Panc1 (cell line): ENCODE measurements at places on chromosomes 11 and 22. TPM values are rescaled to one million over a fixed set of nuclear protein-coding genes. Genes with fewer than 3 reads are reported as not detected.

DNA sequence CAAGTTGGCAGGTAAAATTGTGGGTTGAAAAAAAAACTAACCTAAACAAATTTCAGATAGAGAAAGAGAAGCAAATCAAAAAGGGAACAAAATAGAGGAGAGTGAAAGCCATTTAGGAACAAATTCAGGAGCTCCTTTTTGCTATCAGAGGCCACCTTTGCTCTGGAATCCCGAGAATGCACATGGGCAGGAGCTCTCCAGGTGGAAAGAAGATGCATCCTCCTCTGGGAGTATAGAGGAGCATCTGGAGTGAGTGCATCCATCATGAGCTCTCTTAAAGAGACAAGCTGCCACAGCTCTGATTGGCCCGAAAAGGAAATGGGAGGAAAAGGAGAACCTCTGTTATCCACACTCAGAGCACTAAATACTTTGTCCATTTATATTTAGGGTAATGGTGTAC lies 26.3 kb downstream of the MRGPRX1 start:
- DNase-seq, result no peak

- DNase-seq, result no peak
These were observed 134.7 kb downstream of the TTC17 start for GRCh38 chr11:43493431-43493830.

DNA sequence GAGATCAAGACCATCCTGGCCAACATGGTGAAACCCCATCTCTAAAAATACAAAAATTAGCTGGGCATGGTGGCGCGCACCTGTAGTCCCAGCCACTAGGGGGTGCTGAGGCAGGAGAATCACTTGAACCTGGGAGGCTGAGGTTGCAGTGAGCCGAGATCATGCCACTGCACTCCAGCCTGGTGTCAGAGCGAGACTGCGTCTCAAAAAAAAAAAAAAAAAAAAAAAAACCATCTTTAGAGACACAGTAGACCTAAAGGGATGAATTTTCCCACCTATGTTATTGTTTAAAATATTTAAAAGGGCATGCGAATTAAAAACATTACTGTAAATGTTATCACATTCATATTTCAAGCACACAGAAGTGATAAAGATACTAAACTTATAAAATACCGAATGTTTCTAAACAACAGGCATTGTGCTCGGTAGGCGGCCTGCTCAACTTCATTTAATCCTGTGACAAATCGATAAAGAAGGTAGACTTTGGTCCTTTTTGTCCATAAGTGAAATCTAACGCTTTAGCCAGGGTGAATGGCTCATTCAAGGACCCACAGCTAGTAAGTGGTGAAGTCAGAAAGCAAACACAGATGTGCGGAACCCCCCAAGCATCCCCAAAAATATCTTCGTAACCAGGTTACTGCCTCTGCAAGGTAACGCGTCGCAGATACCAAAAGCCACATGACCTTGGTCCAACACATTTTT lies 16.1 kb downstream of the NCAPD3 start:
- no peak for DNase-seq

- DNase-seq, result no peak
These were observed 53.8 kb upstream of the ME3 start for GRCh38 chr11:86726118-86726753.

- no peak for DNase-seq
These were observed 5.0 kb downstream of the SIGIRR start for GRCh38 chr11:409600-410483.

DNA sequence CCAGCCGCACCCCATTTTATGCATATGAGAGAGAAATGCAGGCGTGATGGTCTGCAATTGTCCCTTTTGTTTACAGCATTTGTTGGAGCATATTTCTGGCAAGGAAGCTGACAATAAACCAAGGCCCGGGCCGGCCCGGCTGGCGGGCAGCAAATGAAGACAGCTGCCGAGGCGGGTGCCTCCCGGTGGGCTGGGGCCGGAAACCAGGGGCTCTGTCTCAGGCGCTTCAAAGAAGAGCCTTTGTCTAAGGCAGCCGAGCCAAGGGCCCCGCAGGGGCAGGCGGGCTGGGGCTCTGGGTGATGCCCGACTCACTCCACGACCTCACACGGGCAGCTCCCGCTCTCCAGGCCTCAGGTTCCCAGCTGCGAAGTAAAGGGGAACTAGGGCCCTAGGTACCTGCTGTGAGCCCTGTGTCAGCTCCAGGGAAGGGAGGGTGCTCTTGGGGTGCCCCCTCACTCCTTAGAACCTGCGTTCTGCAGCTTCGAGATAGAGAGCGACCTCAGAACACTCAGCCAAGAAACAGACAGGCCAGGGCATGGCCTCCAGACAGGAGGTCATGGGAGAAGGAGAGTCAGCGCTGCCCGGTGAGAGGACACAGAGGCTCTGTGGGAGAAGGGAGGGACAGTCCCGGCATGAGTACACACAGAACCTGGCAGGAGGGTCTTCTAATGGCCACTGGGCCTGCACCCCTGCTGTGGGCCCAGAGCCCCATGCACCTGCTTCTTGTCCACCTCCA lies 2.4 kb downstream of the LINC01488 start:
- DNase-seq, result no peak

GRCh38 chr11:14894657-14895598 lies 2.9 kb upstream of the CYP2R1 start:
- no peak for DNase-seq

GRCh38 chr11:17600316-17601255 lies 53.5 kb downstream of the OTOG start:
- no peak for DNase-seq

DNA sequence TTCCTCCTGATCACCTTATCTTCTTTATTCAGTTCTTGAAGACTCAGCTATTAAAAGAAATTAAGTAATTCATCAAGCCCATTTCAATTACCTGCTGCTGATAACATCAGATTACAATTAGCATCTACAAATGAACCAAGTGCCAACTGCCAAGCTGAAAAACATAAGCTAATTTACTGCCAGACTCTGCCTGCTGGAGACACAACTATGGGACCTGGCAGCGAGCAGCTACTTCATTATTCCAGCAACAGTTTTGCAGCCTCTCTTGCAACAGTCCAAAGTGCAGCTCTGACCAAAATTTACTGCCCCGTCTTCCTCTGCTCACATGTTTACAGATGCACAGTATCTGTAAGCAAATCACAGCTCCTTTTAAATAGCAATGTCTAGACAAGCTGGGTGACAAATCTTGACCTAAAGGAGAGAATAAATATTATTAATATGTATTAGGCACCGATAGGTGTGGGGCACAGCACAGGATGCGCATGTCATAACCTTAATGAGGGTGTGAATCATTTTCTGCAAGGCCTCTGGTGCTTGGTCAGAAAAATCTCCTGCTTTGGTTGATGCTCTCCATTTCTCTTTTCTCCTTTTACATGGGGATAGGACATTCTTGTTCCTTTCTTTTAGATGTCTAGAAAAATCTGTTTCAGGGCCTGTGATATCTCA lies 232.2 kb upstream of the PITPNB start:
- no peak for DNase-seq

GRCh38 chr11:33476945-33477606 lies 219.9 kb downstream of the HIPK3 start:
- no peak for DNase-seq

The OR51B4 gene
- not detected for total RNA-seq

The SPTBN2 gene
- total RNA-seq, result 7.3 TPM
